Stimulated activated CD8-positive, alpha-beta memory T cell treated with anti-CD3 and anti-CD28 coated beads, Interleukin-4, amount 100 ng/mL, for 1 hour (primary cell): ENCODE measurements at places on chromosomes 5 and 9.
A peak's percentile ranks its signal among the peaks of the same experiment; 100 is the strongest.

DNA sequence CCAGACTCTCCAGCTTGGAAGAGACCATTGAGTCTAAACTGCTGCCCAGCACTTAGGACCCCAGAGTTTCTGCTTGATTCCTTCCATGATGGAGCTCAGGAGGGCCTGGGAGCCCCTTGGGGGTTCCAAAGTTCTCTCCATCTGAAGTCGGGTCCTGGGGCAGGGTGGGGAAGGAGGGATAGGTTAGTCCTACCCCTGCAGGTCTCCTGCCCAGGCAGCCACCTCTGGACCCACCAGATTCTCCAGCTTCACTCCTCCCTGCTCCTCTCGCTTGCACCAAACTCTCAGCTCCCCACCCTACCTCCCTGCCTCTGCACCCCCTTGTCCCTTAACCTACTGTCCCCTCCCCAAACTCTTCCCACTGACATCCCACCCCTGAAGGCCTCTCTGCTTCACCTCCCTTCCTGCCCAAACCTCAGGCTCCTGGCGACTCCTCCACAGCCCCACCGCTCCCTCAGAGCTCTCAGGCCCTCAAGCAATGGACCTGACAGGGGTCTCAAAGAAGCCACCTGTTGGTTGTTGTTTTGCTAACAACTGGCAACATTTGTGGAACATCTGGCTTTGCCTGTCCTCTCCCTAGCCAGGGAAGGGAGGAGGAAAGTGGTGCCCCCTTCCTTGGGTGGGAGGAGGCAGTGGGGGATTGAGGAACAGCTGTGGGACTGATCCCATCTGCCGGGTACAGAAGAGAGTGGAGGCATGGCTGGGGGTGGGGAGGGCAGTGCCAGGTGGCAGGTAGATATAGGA lies 137.5 kb downstream of the RGS3 start:
- DNase-seq: no peak

DNA sequence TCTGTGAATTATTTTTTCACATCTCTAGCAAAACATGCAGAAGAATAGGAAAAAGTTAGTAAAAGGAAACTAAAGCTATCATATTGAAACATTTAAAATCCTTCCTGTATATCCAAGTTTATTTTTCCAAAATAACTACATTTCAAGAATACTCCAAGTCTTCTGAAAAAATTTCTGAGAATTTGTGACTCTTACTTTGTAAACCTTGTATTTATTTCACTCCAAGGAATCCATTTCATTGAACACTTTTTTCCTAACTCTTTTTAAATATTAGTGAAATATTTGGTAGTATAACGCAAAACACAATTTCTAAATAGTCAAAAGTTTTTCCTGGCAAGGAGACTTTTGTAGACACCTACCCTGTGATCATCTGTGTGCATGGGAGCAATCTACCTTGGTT lies 19.3 kb downstream of the ECM2 start:
- no peak for DNase-seq

DNA sequence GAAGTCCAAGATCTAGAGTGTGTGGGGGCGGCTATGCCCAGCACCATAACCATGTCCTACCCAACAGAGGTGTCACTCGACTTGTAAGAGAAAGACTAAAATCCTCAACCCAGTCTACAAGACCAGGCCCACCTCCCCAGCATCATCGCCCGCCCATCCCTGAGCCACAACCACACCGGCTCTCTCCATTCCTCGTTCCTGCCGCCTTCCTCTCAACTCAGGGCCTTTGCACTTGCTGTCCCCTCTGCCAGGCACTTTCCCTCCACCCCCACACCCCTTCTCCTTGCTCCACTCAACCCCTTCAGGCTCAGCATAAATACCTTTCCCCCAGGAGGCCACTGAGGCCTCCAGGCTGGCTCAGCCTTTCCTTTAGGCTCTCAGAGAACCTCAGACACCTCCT lies 69.3 kb downstream of the PAX5 start:
- no peak for DNase-seq

- DNase-seq: no peak
These were observed 60.5 kb downstream of the BARX1 start for GRCh38 chr9:93894691-93895079.

GRCh38 chr9:130138171-130138653 lies 34.0 kb upstream of the NCS1 start:
- no peak for DNase-seq

DNA sequence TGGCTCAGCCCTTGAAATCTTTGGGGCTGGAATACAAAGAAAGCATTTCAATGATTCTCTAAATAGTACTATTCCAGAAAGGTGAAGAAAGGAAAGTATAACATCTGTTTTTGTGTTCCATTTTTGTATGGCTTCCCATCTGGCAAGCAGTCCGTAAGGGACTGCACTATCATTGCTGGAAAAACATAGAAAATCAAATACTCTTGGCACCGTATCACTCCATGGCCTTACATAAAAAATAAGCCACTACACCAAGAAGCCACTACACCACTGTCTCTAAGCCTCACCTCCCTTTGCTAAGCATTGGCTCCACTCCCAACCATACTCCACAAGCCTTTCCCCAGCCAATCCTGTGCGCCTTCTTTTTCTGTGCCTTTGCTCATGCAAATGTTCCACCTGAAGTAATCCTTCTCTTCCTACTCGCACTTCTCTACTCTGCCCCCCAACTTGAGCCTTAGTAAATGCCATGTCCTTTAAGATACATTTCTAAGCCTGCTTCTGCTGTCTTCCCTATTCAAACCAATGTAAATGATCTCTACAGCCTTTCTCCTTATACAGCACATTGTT lies 454.6 kb upstream of the TUSC1 start:
- DNase-seq: no peak

- no peak for DNase-seq
These were observed at the start of gene PNPLA7 for GRCh38 chr9:137550231-137550621. Gene PNPLA7, minus strand, starts transcription at chr9:137550402. Its CDS starts 205 bp downstream, at chr9:137550197.

GRCh38 chr5:98200726-98201541 lies 572.5 kb upstream of the RGMB start:
- DNase-seq: no peak

GRCh38 chr5:8457187-8458037 lies 588.5 kb downstream of the MTRR start:
- peak; percentile 71 for DNase-seq

- no peak for DNase-seq
These were observed 164.0 kb downstream of the PAM start for GRCh38 chr5:102918986-102919610.

- no peak for DNase-seq
These were observed 33.1 kb upstream of the AFAP1L1 start for GRCh38 chr5:149238540-149238939.

DNA sequence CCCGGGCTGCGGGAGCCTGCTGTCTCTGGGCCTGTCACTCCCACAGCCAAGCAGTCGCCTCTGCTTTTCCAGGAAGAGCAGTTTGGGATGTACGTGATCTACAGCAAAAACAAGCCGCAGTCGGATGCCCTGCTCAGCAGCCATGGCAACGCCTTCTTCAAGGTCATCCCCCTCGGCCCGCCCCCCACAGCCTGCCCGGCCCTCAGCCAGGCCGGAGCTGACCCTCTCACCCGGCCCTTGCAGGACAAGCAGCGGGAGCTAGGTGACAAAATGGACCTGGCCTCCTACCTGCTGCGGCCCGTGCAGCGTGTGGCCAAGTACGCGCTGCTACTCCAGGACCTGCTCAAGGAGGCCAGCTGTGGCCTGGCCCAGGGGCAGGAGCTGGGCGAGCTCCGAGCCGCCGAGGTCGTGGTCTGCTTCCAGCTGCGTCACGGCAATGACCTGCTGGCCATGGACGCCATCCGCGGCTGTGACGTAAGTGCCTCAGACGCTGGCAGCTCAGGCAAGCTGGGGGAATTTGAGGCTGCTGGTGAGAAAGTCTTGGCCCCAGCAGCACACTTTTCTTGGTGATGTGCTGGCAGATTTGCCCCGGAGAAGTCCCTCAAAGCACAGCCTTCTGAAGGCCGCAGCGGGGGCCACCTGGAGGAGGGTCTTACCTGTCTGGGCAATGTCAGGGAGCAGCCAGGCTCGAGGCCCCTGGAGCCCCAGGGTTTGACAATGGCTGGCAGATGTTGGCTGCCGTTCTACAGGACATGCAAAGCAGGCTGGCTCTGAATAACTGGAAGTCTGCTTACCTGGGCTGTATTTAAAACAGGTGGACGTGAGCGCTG lies 20.1 kb upstream of the LRRC14B start:
- DNase-seq: no peak

DNA sequence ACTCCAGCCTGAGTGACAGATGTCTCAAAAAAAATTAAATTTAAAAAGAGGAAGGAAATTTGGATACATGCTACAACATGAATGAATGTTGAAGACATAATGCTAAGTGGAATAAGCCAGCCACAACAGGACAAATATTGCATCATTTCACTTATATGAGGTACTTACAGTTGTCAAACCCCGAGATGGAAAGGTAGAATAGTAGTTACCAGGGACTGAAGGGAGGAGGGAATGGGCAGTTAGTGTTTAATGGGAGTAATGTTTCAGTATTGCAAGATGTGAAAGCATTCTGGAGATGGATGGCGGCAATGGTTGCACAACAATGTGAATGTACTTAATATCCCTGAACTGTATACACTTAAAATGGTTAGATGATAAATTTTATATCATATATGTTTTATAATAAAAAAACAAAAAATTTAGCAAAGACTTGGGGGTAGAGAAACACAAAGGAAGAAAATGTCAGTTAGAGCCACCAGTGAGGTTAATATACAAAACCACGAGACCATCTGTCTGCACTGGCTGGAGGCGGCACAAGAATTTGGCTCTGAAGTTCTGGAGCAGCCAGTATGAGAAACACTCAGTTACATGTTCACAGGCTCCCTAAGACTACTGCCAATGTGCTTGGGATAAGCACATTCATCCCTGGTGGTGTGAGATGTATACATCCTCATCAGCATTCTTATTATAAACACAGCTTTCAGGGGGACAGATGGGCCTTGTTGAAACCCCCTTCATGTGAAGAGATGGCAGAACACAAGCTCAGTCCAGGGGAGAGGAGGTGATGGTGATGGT lies 37.0 kb upstream of the RPS23 start:
- DNase-seq: no peak

DNA sequence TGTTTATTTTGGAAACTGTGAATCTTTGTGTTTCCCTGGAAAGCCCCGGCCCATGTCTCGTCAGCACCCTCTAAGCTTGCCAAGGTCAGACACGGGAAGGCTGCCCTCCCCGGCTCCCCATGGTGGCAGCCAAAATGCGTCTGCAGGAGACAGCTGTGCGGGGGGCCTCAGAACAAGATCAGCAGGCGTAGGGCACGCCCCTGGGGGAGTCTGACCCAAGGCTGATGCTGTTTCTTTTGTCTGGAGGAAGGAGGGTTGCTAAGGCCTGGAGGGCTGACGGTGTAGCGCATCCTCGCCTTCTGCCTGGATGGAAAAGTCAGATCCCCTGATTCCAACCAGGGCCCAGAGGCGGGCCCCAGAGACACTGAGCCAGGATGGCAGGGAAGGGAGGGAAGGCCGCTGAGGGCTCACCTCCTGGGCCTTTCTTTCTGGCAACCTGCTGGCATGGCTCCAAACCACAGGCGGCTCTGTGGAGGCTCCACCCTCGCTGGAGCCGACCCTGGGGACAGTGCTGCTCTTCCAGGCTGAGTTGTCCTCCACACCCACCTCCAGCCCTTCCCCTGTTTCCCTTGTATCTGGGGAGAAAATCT lies 57.2 kb downstream of the OLFM1 start:
- no peak for DNase-seq

- no peak for DNase-seq
These were observed 7.2 kb downstream of the MLANA start for GRCh38 chr9:5897851-5898250.

DNA sequence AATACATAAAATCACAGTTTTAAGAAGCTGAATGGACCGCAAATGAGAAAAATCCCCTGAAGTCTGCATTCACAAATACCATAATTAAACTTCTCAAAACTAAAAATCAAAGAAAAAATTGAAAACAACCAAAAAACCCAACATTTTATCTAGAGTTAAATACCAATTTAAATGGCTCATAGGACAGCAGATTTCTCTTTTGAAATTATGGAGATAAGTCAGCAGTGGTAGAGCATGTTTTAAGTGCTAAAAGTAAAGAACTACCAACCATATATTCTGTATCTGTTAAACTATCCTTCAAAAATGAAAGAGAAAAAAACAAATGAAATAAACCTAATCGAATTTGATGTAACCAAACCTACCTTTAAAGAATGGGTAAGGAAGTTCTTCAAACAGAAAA lies 862.8 kb downstream of the TAF11L14 start:
- DNase-seq: no peak

- DNase-seq: no peak
These were observed 569.6 kb upstream of the TUSC1 start for GRCh38 chr9:26247861-26248260.

DNA sequence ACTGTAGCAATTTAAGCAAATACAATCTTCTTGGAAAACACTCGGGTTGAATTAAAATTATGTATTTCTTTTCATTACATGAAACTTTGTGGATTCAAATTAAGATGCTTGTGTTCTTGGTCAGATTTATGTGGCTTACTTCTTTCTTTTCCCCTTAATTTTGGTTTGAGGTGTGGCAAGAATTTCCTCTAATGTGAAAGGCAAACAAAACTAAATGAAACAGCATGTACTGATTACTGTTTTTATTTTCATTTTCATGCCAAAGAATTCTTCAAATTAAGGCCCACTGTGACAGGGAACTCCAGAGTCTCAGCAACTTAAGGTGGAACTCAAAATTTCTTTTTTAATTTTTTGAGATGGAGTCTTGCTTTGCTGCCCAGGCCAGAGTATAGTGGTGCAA lies at the start of gene OMD:
Gene OMD (minus strand): TSS at position 132 of the 400 bp plus-strand sequence. CDS start 6,913 bp downstream, outside the sequence.
- DNase-seq: no peak

- DNase-seq: no peak
These were observed 136.1 kb downstream of the UGCG start for GRCh38 chr9:112032743-112033142.

DNA sequence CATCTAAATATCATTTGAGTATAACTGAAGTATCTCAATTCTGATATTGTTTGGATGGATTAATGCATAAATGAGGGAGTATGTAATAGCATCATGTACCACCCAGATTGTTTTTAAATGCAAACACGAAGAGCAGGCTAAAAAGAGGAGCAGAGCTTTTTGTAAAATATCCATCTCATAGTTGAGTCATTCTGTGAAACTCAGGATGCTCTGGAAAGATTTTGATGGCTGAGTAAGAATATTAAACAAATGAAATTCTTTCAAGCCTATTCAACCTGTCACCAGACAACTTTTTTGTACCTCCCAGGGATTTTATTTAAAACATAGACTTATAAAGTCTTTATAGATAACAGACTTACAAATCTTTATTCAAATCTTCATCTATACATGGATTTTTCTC lies 625.9 kb downstream of the TLE4 start:
- no peak for DNase-seq

- DNase-seq: no peak
These were observed 230.3 kb downstream of the PAPPA start for GRCh38 chr9:116383936-116384335.

GRCh38 chr5:171513591-171513990 lies 94.1 kb downstream of the FGF18 start:
- DNase-seq: no peak

GRCh38 chr9:130406278-130406895 lies 38.4 kb upstream of the ASS1 start:
- DNase-seq: no peak
